SW480 (cell line): ENCODE measurements at places on chromosomes 2 and 18.

- DNase-seq: no peak
Observed at GRCh38 chr18:63753676-63754075, 21.5 kb upstream of the SERPINB7 start.

- no peak for DNase-seq
Observed at GRCh38 chr2:173791502-173791901, 173.7 kb downstream of the SP3 start.

DNA sequence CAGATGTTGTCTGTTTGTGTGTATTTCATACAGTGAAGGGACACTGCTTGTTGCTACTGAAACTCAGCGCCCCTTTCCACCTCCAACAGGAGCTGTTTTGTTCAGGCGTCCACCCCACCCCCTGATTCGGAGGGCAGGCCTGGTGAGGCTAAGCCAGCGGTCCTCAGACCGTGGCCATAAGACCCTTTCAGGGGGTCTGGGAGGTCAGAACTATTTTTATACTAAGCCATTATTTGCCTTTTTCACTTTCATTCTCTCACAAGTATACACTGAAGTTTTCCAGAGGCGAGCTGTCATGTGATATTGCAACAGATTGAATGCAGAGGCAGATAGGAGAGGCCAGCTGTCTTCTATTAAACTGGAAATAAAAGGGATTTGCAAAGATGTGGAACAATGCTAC lies 39.7 kb upstream of the IGFBP5 start:
- no peak for DNase-seq

DNA sequence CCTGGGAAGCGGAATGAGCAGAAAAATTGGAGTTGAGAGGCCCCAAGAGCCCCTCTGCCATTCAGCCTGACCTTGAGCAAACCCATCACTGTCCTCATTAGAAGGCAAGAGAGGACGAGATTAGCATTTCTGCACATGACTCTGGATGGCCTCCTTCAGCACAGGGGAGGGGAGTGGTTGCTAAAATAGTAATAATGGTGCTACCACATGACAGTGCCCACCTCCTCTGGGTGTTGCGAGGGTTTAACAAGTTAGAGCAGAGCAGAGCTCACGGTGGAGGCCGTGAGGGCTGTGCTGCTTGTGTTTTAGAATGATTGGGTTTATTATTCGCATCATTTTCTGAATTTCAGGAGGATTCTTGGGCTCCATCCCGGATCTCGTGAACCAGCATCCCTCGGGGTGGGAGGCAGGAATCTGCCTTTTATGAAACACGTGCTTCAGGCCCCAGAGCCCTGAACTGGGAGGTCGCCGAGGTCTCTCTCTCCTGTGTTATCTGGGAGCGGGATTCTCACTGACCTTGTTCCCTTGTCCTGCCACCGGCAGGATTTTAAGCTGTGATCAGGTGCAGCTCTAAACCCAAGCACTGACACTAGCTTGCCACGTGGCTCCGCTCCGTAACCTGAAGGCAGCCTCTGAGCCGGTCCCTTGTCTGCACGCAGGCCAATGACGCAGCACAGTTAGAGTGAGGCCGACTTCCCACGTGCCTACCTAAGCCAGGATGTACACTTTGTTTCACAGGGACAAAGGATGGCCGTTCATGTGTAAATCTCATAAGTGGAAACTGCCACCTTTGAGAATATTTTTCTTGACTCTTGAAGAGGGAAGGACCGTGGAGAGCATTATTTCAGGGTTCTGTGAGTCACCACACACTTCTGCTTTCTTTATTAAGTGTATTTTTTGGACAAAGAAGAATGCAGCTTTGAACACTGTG lies 142.3 kb downstream of the ACOXL start:
- no peak for DNase-seq

DNA sequence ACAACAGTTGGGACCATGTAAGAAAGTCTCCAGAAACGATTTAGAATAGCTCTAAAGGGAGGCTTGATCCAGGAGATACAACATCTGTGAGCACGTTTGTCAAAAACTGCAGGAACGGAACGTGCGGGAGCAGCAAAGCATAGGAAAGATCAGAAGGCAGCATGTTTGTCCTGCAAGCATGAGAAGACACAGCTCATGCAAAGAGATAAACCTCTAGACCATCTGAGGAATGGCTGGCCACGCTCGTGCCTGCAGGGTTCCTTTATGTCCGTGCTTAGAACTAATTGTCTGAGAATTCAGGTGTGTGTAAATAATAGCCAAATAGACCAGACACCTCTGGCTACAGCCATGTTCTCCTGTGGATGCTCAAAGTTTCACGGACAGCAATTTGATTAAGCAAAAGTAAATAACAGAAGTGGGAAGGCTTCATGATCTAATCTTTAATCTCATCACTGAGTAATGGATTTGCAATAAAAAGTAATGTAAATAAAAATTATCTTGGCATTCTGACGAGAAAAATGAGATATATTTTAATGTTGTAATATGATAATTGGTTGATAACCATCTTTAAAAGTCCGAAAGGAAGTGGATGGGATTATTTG lies 534.8 kb upstream of the CDH7 start:
- DNase-seq: no peak

DNA sequence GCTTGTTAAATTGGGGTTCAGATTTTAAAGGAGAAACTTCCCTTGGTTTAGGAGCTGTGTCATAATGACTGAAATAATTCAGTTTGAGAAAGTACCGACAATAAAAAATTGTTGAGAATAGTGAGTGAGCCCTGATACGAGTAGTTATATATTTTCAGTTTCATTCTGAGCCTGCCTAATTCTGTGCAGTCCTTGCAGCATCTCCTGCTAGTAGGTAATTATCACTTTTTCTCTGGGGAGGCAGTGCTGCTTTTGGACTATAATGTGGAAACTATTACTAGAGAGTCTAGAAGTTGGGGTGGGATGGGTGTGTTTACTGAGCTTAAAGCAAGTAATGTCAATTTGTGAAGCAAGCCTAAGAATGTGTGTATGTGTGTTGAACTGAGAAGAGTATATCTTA lies 21.7 kb downstream of the ZNF638 start:
- no peak for DNase-seq

- DNase-seq: no peak
Observed at GRCh38 chr2:239162976-239163687, 237.7 kb downstream of the HDAC4 start.

DNA sequence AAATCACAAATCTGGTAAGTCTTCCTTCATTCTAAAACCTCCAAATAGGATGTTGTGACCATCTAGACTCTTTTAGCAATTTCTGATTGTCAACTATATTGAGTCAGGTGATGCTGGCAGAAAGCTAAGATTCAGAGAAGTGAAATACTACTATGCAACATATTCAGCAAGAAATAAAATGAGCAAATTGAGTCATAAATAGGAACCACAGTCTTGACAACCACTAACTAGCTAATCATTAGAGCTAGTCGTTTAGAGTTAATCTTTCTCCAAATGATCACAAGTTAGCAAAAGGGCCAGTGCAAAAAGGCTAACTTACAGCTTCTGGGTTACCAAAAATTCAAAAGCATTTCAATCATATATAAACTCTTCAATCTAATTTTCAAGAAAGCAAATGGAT lies 54.5 kb downstream of the ROCK1 start:
- no peak for DNase-seq

DNA sequence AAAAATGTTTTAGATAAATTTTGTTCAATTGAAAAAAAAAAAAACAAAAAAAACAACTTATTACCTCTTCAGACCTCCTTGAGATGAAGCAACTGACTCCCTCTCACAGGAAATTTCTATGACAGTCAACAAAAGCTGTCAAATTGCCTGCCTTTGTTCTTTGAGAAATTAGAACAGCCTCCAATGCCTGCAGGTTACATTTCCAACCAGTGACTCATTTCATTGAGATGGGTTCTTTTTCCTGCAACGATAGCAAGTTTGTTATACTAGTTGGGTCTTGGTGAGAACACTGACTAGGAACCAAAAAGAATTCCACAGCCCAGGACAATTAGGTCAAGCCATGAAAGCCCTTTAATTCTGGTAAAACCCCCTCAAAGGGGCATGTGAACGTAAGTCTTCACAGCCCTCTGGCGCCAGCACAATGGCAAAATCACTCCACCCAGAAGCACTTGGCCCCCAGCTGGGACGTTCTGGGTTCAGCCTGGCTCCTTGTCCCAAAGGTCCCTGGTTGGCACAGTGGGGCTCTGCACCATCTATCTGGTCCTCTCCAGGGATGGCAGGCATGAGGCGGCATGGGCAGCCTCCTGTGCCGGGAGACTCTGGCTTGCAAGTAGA lies 87.0 kb downstream of the SPP2 start:
- peak; percentile 44 for DNase-seq

GRCh38 chr2:55511508-55512124 lies 7.9 kb upstream of the CFAP36 start:
- DNase-seq: peak; percentile 59

- DNase-seq: no peak
Observed at GRCh38 chr2:189265696-189266320, 86.2 kb upstream of the COL5A2 start.

DNA sequence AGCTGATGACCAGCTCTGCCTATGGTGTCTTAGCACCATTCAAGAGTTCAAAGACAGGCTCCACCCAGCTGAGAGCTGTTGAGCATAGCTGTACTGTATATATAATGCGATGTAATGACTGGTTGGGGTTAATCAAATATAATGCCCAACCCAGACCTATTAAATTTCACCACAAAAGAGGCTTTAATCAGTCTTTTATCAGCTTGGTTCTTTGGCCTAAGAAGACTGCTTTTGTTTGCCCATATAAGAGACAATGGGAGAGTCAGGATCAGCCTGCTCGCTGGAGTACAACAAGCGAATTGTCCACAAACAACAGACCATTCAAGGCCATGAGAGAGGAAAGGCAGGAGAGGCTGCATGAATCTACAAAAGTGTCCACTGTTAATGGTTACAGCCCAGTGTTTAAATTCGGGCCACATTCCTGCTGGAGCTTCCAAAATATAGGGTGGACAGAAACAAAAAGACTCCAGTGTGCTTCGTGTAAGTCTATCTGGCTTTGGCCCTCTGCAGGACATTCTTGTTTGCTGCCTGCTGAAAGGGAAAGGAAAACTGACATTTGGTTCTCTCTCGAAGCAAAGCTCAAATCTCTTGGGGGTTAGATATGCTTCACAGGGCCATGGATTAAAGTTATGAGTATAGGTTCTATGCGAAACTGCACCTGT lies 299.0 kb upstream of the FBXO11 start:
- DNase-seq: peak; percentile 64
